Stimulated activated CD4-positive, alpha-beta T cell treated with anti-CD3 and anti-CD28 coated beads, Interleukin-1b, Interleukin-23, amount 100 ng/mL, for 1 hour (primary cell): ENCODE measurements at places on chromosomes 5 and 9.

DNA sequence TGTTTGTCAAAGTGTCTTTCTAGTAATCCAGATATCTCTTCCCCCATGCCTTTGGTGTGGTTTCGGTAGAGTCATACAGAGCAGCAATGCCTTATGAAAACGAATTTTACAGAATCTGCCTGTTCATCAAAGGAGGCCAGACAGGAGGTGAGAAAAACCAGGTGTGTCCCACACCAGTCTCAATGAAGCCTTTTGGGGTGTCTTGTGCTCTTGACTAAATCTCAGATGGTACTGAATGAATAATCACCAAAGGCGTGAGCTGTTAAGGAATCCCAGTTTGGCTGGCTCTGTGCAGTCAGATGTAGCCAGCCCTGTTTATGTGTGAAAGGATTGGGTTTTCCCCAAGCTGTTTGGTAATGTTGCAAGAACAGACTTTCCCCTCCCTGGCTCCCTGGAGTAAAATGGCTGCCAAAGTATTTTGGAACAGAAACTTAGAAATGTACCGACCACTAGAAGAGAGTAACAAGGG is 70.8 kb upstream of the CDKN2B start:
- DNase-seq = peak; percentile 9

DNA sequence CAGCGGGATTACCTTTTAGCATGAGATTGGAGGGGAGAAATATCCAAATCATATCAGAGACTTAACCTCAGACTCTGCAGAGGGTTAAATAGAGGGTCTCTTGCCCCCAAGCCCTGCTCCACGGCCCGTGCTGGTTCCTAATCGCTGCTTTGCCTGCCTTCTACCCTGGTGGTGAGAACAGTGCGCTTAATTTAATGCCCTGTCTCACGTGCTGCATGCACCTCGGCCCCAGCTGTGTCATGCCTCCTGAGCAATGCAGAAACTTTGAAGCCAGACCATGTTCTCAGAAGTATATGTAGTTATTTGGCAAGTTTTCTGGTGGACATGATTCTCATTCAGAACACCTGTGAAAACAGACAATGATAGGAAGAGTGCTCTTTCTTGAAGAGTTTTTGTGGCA is 1.4 kb downstream of the OTULIN start:
- DNase-seq = no peak

- no peak for DNase-seq
Observed at GRCh38 chr9:120914953-120915352, 11.6 kb downstream of the TRAF1 start.

- no peak for DNase-seq
Observed at GRCh38 chr5:51386916-51387883, 4.0 kb downstream of the ISL1 start.

GRCh38 chr9:91711755-91712601 is 238.1 kb downstream of the ROR2 start:
- DNase-seq = peak; percentile 16

GRCh38 chr9:8845808-8846207 is 1046.2 kb upstream of the DMAC1 start:
- DNase-seq = no peak

- DNase-seq = no peak
Observed at GRCh38 chr5:36389245-36389644, 87.5 kb upstream of the RANBP3L start.

GRCh38 chr9:99560561-99560960 is 261.1 kb upstream of the NR4A3 start:
- no peak for DNase-seq

DNA sequence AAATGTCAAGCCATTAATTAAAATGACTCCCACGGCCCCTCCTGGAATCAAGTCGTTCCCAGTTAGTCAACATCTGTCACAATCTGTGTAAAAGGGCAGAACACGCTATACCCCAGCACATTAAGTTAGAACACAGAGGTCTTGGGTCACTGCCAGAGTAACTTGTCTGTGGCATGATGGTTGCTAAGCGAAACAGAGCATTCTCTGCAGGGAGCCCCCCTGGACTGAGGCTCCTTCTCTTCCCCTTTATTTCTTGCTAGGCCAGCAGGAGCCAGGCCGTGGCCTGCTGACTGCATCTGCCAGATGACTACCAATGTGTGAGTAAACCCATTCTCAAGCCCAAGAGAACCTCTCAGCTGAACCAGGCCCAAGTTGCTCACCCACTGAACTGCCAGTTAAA is 51.9 kb upstream of the ZBED3 start:
- DNase-seq = no peak

GRCh38 chr5:80961376-80962281 is 1.5 kb downstream of the RASGRF2 start:
- no peak for DNase-seq

DNA sequence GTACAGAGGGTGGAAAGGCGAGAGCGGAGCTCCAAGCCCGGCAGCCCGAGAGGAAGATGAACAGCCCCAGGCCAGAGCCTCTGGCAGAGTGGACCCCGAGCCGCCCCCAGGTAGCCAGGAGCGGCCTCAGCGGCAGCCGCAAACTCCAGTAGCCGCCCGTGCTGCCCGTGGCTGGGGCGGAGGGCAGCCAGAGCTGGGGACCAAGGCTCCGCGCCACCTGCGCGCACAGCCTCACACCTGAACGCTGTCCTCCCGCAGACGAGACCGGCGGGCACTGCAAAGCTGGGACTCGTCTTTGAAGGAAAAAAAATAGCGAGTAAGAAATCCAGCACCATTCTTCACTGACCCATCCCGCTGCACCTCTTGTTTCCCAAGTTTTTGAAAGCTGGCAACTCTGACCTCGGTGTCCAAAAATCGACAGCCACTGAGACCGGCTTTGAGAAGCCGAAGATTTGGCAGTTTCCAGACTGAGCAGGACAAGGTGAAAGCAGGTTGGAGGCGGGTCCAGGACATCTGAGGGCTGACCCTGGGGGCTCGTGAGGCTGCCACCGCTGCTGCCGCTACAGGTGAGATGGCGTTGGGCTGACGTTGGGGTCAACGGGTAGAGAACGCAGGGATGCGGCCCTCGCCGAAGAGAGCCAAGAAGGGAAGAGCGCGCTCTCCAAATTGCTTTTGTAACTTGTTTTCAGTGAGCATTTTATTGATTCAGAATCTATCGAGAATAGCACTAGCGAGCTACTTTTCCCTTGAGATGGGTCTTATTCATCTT is at the start of gene PTGER4:
PTGER4 (plus strand) TSS at position 3 of the 769 bp plus-strand sequence. CDS start 1,079 bp downstream, outside the sequence.
- no peak for DNase-seq

DNA sequence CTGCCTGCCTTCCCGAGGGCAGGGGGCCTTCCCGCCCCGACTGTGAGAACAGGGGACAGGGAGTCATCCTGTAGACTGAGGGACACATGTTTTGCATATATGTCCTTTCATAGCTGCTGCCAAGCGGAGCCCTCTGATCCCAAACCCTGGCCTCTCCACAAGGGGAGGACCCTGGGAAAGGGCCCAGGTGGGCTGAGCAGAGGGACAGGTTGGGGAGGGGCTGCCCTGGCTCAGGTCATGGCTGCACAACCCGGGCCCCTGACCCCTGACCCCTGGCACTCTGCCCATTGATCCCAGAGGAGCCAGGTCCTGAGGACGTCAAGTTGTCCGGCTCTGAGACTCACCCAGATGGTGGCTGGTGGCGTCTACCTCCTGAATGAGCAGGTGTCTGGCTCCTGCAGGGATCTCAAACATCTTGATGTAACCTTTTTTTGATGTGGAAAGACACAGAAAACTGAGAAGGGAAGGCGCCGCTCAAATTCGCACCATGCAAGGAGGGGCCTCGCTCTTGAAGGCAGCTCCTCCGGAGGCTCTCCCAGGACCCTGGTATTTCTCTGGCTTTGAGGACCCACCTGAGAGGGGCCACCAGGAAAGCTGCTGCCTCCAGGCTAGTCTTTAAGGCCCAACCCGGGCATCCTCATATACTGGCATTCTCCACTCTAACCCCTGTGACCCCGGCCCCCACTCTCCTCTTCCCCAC is 71.9 kb downstream of the ZNF354C start:
- no peak for DNase-seq
